ENCODE measurements at places on chromosomes 13 and 19. TPM values are rescaled to one million over a fixed set of nuclear protein-coding genes. Genes with fewer than 3 reads are reported as not detected.

- peak; percentile 71 for DNase-seq
Observed at GRCh38 chr13:113448885-113449692, 4.2 kb downstream of the ADPRHL1 start.

DNA sequence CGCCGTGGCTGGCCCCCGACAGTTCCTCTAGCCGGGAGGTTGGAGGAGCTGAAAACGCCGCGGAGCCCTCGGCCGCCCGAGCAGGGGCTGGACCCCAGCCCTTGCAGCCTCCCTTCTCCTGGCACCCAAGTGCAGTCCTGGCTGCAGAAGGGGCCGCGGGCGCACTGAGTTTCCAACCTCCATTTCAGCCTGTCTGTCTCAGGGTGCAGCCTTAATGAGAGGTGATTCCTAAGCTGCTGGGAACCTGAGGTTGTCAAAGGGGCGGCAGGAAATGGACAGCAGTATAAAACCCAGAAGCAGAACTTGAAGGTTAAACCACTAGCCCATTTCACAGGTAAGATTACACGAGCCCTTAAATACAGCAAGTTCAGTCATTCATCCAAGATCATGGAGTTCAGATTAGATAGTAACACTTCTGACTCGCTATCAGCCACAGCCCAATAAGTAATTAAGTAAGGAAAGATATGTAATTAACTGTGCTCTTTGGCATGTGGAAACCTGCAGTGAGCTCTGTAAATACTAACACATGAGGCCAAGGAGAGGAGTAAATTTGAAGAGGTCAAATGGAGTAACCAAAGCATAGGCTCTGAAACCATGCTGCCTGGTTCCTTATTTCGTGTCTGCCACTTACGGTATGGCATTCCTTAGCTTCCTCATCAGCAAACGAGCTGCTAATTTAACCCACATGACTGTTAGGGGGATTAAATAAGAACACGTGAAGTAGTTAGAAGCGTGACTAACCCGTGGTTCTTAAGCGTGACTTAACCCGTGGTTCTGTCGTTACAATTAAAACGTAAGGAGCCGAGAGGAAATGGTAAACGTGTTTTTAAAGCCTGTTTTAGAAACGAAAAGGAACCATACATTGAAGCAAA, 686 bp downstream of the SETDB2 start:
- DNase-seq: peak; percentile 32

DNA sequence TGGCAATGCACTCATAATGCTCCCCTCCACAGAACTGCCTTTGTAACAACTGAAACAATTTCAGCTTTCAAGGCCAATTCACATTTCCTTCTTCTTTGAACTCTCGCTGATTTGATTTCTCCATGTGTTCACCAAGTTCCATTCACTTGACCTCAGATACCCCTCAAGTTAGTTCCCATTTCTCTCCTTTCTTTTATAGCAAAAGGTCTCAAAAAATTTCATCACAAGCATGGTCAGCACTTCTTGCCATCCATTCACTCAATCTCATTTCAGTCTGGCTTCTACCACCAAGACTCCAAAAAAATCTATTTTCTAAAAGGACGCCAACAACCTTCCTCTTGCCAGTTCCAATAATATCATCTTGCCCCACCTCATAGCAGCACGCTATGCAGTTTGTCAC, 135.7 kb downstream of the DIAPH3 start:
- DNase-seq: no peak

- no peak for DNase-seq
Observed at GRCh38 chr13:25494698-25495411, 123.1 kb downstream of the ATP8A2 start.

The TEX26 gene
- total RNA-seq: not detected

Measured in Daoy (cell line).